Caudate nucleus (tissue), 63 donors: ENCODE measurements at places on chromosomes 16 and 17.

- no peak for DNase-seq
Measured at GRCh38 chr17:71402661-71403141, 718.1 kb upstream of the SOX9 start.

GRCh38 chr17:56752263-56752836 is 81.4 kb downstream of the C17orf67 start:
- no peak for DNase-seq

GRCh38 chr16:49213594-49213993 is 68.0 kb downstream of the CBLN1 start:
- no peak for DNase-seq

- DNase-seq, result no peak
Measured at GRCh38 chr16:87569601-87570571, 32.4 kb upstream of the JPH3 start.

- no peak for DNase-seq
Measured at GRCh38 chr16:84361546-84361945, 6.8 kb upstream of the ATP2C2 start.

DNA sequence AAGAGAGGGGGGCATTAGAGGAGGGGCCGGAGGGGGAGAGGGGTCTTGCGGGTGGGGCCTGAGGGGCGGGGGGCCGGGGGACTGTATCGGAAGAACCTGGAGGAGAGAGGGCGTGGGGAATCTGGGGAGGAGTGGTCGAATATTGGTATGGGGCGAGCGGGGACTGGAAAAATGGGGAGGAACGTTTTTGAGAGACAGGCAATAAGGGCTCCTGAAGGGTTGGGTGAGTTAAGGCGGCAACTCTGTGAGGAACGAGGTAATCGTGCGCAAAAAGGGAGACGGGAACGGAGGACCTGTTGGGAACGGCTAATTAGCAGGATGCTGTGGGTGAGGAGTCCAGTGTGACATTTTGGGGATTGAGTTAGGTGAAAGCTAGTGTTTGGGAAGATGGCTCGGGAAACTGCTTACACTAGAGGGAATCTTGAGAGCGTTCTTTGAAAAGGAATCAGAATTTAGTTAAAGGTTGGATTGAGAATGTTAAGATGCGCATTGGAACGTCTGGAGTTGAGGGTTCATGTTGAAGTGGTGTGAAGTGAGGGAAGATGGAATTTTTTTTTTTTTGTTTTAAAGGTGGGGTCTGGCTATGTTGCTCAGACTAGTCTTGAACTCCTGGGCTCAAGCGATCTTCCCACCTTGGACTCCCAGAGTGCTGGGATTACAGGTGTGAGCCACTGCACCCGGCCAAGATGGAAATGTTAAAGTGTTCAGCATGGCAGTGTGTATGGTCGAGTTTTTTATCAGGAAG is 662 bp downstream of the WIPF2 start:
- DNase-seq, result peak; percentile 30

DNA sequence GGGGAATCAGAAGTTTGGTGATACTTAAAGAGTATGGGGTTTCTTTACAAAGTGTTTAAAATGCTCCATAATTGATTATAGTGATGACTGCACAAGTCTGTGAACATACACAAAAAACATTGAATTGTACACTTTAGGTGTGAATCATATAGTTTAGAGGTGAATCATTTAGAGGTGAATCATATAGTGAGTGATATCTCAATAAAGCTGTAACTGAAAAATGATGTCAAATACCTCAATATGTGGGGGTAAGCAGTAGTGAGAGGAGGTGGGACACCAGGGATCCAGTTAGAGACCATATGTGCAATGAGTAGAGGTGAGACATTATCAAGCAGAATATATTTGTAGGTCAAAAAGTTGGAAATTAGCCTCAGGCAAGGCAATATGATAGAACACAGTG is 264.5 kb downstream of the PMP22 start:
- DNase-seq, result no peak

DNA sequence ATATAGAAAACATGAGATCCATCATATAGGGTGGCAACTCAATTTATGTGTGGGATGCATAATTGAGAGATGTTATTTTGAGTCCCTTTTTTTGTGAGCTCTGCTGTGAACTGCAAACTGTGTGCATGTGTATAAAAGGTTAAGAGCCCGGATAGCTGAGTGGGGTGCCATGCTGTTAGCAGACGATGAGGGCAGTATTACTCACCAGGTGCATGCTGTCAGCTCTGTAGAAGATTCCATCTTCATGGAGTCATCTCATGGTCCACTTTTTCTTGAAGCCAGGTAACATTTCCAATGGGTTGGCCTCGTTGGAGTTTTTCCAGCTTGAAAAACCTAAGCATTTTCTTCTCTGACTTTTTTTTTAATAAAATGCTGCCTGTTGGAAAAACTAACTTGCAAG is 43.0 kb upstream of the RHBDL3 start:
- DNase-seq, result no peak

- DNase-seq, result no peak
Measured at GRCh38 chr16:75342308-75342811, 90.9 kb upstream of the BCAR1 start.

GRCh38 chr17:54785643-54786268 is 114.9 kb upstream of the TOM1L1 start:
- no peak for DNase-seq

DNA sequence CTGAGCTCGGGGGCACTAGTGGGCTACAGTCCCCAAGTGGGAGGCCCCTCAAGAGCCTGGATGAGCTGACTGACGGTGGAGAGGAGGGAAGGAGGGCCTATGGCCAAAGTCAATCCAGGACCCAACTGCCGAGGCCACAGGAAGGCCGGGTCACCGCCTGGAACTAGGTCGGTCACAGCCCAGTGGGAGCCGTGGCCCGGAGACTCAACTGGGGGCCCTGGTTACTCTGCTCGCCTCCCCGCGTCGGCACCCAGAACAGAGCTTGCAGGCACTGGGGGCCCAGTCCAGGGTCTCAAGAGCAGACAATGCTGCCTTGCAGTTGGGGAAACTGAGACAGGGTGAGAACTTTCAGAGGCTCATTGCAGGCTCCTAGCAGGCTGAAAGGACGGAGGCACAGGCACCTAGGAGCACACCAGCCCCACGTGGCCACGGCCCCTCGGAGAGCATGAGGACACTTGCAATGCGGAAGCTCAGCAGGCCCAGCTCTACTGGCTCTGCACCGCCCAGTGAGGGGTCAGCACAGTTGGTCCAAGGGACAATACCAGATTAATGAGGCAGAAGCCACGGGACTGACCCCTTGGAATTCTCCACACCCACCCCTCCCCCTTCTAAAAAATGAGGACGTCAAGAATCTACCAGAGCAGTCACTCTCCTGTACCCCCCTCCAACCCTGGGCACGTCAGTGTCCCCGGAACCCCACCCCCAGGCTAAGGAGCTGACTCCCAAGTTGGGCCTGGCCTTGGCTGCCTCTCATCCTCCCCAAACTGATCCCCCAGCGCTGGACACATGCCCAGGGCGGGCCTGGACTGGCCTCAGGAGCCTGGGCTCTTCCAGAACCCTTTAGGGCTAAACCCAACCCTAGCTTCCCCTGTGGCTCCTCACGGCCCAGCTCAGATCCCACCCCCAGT is 2.2 kb downstream of the HS3ST6 start:
- DNase-seq, result no peak

- no peak for DNase-seq
Measured at GRCh38 chr17:31388770-31389656, 2.5 kb upstream of the RAB11FIP4 start.

DNA sequence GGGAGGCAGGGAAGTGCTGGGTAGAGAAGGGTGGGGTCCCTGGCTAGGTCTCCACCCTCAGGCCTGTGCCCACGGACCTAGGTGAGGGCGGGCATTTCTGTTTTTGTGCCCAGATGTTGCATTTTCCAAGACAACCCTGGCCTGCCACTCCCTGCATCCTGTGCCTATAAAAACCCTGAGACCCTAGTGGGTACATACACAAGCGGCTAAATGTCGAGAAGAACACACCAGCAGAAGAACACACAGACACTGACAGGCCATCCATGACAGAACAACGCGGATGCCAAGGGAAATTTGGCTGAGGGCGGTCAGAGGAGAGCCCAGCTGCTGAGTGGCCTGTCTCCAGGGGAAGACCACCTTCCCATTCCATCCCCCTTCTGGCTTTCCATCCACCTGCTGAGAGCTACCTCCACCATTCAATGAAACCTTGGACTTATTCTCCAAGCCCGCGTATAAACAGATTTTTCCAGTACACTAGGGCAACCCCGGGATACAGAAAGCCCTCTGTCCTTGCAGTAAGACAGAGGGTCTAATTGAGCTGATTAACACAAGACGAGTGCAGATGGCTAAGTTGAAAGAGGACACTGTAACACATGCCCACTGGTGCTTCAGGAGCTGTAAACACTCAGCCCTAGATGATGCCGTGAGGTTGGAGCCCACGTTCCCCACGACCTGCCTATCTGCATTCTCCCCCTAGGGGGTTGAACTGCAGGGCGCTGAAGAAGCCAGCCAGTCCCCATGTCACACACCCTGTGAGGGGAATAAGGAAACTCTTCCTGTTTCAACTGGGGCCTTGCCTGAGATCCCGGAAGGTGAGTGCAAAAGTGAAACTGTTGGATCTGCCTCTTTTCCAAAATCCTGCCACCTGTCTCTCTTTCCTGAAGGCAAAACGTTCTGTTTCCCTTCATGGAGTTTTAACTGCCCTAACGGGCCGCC is 147.2 kb upstream of the COX10 start:
- DNase-seq, result no peak

- DNase-seq, result peak; percentile 19
Measured at GRCh38 chr16:16021988-16022682, 72.7 kb downstream of the ABCC1 start.

GRCh38 chr17:62706598-62707424 is 79.3 kb downstream of the MRC2 start:
- DNase-seq, result no peak

GRCh38 chr16:23742766-23743165 is 12.1 kb upstream of the CHP2 start:
- DNase-seq, result no peak

DNA sequence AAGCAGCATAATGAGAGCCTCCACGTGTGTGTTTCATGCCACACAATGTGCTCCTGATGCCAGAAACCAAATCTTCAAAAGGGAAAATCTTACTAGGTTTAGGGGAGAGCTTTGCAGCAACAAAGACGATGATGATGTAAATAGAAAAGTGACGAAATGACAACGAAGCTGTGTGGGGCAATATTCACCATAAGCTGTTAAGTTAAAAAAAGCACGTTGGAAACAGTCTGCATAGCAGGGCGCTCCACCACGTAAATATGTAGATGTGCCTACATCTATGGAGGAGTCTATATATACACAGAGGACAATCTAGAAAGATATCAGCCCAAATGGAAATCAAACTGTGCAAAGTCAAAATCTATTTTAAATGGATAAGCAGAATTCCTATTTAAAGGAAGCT is 61.0 kb downstream of the RPH3AL start:
- no peak for DNase-seq

DNA sequence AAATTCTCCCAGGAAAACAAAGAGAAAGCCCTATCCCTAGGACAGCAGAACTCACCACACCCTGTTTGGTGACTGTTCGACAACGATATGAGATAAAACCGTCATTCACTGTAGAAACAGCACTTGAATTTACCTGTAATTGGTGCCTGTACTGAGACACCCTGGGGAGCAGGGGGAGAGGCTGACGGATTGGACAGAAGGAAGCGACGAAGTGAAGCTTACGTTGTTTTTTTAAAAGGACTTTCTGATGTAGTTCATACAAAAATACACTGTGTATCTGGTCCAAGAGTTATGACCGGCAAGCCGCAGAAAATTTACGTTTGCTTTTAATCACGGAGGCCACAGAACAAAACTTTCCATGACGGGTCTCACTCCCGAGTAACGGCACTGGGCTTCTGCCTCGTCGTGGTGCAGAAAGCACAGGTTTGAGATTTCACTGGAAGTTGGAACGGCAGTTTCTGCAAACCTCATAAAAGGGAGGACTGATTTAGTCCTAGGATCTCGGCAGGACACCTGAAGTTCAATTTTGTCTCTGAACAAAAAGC is 9.7 kb downstream of the NXN start:
- no peak for DNase-seq

DNA sequence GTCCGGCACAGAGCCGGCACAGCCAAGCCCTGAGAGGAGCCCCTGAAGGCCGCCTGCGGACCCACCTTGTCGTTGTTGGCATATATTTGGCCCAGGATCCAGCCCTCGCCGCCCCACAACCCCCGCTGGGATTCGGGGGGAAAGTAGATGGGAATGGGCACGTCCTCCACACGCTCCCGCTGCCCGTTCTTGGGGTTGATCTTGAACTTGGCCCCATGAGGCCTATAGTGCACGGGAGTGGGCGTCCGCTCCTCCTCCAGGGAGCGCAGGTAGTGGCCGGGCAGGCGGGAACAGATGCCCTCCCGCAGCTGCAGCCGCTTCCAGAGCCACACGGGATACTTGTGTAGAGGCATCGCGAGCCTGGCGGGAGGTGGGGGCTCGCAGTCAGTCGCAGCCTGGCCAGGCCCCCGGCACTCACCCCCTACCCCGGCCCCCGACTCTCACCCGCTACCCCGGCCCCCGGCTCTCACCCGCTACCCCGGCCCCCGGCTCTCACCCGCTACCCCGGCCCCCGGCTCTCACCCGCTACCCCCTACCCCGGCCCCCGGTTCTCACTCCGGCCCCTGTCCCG is 387 bp downstream of the MRPL28 start:
- no peak for DNase-seq

- DNase-seq, result no peak
Measured at GRCh38 chr16:21083729-21084268, 66.8 kb downstream of the DNAH3 start.

- no peak for DNase-seq
Measured at GRCh38 chr17:28141313-28141712, 98.8 kb downstream of the NLK start.

GRCh38 chr16:70725024-70725911 is 39.4 kb upstream of the MTSS2 start:
- DNase-seq, result peak; percentile 54
